Activated gamma-delta T cell treated with Interleukin-2 at 50 U/mL for 16 hours (primary cell): ENCODE measurements at places on chromosomes 16 and 17.

DNA sequence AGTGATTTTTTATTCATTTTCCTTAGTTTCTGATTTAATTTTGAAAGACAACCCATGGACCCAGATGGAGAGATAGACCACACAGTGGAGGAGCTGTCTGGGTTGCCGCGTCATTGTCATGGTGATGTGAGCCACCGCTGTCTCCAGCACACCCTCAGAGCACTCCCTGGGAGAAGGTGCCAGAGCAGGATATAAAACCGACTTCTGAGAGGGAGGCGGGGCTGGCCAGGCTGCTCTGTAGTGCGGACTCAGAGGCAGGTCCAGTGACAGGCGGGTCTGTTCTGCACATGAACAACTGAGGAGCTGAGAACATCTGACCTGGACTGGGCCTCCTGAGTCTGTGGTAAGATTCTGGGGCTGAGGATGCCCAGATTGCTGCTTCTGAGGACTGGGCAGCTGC is 216.3 kb upstream of the NLRP1 start:
- DNase-seq, result no peak

DNA sequence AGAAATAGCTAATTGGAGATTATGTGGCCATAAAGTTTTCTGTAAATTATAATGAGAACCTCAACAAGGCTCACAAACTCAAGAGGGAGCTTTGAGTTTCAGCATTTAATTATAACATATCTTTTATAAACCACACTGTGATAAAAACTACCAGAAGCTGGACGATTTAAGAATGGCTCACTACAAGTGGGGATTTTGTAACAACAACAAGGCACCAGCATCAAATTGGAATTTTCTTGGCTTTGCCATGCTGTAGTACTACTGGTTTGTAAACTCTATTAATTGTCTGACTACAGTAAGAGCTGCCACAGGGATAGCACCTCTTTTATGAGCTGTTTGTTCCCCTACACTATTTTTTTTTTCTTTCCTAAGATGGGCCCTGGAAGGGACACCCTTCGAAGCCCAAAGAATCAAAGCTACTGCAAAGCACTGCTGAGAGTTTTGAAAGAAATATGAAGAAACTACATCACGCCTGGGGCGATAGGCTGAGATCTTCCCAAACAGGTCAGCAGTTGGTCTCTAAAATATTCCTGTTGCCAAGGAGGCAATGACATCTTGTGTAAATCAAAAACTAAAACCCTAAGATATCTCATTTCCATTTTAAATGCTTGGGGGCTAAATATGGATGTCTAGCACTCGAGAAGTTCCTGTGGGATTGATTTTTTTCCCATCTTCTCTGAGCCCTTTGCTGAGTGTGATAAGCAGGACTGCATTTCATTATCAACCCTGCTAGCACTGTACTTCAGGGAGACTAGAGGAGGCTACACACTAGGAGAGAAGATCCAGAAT is 40.9 kb downstream of the SKAP1 start:
- no peak for DNase-seq

GRCh38 chr16:1488054-1488601 is 616 bp downstream of the PTX4 start:
- DNase-seq, result no peak

DNA sequence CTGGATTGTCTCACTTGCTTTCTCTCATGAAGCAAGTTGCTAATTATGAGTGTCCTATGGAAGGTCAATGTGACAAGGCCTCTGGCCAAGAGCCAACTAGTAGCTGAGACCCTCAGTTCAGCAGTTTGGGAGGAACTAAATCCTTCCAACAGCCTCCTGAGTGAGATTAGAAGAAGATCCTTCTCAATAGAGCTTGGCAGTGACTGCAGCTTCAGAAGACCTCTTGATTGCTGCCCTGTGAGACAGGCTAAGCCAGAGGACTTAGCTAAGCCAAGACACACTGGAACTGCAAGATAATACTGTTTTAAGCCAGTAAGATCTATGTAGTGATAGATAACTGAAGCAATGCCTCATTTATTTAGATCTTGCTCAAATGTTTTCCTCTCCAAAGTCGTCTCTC is 34.3 kb downstream of the PCTP start:
- no peak for DNase-seq

GRCh38 chr17:57915544-57915943 is 39.7 kb downstream of the CUEDC1 start:
- no peak for DNase-seq

DNA sequence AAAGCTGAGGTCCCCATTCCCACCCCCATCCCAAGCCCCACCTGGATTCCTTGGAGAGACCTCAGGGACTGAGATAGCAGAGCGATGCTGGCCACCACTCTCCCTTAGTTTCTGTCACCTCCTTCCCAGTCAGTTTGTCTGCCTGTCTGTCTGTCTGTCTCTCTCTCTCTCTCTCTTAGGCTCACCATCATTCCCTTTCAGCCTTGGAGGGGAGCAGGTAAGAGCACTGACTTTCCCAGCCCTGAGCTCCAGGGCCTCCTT is 5.9 kb downstream of the CD300LB start:
- DNase-seq, result no peak
